ENCODE measurements at places on chromosomes 3 and 15.

- no peak for DNase-seq
Observed at GRCh38 chr3:15976524-15976923, 178.7 kb upstream of the ANKRD28 start.

DNA sequence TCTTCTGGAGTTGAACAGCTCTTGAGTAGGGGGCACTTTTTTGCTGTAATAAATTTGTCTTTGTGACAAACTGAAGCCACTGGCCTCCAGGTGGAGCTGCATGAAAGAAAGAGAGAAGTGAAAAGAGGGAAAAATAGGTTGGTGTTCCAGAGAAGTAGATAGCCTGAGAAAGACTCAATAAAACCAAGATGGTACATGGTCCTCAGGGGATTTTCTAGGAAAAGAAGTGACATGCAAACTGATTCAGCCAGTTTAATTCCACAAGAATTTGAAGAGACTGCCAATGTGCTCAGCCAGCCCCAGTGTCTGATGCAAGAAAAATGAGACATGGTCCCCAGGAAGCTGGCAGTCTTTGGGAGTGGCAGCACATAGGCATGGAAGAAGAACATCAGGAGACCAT is 152.7 kb downstream of the CD47 start:
- DNase-seq = no peak

DNA sequence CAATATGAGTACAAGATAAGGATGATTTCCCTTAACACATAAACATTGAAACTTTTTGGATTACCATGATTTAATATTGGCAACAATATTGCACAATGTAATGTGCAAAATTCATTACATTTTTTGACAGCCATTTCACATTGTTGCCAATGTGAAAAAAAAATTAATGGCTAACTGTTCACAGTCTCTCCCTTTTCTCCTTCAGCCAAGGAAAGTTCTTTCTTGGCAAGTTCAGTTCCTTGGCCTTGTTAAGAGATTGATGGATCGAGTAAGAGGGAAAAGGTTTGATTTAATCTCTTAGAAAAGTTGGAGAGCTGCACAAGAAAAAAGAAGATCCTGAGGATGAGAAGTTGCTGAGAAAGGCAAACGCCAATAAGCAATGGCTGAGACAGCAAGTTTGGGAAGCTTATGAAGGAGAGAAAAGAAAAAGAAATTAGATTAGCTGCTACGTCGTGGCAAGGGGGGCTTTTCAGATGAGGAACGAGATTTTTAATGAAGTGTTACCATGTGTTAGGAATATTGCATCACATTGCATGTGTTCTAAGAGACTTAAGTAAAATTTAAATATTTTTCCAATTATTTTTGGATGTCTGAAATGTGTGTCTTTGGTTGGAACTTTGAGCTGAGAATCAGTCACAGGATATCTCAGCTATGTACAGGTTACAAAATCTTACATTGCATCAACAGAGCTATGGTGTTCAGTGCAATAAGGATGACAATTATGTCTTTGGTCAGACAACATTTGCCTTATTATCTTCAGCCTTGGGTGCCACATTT is 61.4 kb upstream of the ZNF280D start:
- no peak for DNase-seq

DNA sequence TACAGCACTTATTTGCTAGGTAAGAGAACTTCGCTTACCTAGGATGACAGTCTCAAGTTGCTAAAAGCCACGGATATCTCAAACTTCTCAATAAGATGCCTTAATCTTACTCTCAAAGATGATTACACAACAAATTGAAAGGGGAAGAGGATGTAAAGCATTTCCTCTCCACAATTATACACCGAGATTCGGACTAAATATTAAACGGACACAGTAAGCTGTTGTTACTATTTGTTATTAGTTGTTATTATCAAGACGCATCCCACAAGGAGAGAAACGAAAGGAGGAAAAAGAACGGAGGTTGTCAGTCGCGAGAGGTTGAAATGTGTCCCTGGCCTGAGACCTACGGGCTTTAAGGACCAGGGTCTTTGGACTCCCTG is 660 bp downstream of the ZNF106 start:
- DNase-seq = no peak

GRCh38 chr3:96831175-96831574 is 16.8 kb downstream of the EPHA6 start:
- no peak for DNase-seq

DNA sequence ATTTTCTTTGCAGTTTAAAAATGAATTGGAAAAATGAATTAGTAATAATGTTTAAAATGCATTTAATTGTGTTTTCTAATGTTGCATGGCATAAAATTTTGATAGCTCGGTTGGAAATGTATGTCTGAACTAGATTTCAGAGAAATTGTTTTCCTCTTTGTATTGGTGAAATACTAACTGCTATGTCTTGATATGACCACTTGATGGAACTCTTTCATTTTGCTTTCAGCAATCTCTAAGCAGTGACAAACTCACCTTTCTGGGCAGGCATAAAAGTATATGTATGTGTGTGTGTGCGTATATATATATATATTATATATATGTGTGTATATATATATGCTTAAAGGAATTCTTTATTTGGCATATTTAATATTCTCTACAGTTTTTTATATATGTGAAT is 239.3 kb upstream of the ZNF717 start:
- DNase-seq = no peak

DNA sequence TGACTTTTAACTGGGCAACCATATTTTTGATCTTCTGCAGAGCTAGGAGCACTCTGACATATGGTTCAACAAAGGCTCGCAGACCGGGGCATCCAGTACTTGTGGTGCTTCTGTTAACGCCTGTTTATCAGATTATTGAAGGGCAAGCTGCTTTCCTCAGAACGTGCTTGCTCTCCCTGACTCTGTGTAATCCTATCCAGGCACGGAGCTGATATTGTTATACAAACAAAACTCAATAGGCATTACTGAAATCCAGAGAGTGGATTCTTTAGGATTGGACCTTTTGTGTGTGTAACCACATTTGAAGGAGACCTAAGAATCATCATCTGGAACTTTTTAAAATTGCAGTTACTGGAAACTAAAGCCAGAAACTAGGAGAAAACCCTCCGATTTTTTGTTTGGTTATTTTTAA is 246.5 kb downstream of the PTPRG start:
- no peak for DNase-seq

- no peak for DNase-seq
Observed at GRCh38 chr15:36884518-36884875, 215.9 kb downstream of the MEIS2 start.

DNA sequence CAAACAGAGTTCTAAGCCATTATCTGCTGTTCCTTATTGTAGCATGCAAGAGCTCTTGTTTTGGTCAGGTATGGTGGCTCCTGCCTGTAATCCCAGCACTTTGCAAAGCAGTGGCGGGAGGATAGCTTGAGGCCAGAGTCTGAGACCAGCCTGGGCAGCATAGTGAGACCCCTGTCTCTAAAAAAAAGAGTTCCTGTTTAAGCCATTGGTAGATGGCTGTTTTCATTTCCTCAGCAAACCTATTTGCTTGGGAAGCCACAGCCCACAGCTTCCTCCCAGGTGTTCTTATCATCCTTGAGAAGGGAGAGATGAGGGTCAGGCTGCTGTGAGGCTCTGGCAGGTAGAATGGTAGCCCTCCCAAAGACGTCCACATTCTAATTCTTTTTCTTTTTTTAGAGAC is 24.4 kb upstream of the FAM81A start:
- no peak for DNase-seq

- no peak for DNase-seq
Observed at GRCh38 chr3:62249855-62250543, 123.4 kb downstream of the FEZF2 start.

GRCh38 chr3:177177749-177178221 is 19.5 kb downstream of the TBL1XR1 start:
- no peak for DNase-seq

GRCh38 chr3:154762486-154762885 is 317.6 kb upstream of the MME start:
- no peak for DNase-seq

DNA sequence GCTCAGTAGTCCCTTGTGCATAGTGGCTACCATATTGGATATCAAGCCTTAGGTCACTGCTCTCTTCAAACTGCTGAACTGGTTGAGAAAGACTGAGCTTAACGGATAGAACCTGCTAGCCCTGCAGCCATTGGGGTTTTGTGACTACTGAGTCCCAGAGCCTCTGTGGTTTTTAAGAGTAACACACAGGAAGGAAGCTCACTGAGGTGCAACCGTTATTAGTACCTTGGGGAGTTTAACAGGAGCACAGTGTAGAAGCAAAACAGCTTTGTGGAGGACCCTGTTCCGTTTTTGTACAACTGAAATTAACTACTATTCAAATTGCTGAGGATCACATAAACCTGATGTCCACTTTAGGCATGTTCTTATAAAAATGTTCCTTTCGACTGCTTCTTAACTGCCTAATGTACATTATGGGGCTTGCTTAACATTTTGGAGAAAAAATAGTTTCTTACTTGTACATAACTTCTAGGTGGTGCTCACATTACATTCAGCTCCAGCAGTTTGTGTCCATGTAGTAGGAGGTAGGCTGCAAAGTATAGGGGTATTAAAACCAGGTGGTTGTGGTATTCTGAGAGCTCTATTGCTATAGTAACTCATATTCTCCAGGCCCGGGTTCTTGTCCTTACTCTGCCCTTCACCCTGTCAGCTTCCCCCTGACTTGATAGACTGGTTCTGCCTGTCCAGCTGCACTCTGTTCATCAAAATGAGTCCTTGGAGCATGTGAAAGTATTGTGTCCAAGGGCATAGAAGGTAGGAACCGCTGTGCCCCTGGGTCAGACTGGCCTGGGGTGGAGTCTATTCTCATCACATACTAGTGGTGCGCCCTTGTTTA is 17.3 kb downstream of the PXK start:
- DNase-seq = no peak

GRCh38 chr3:17423786-17424536 is 318.5 kb downstream of the TBC1D5 start:
- DNase-seq = no peak

- no peak for DNase-seq
Observed at GRCh38 chr15:53512029-53512428, 247.4 kb downstream of the WDR72 start.

Measured in stimulated activated CD8-positive, alpha-beta memory T cell treated with anti-CD3 and anti-CD28 coated beads, Interleukin-4, amount 100 ng/mL, for 24 hours (primary cell).